ENCODE measurements at places on chromosomes 6 and 20.
A peak's percentile ranks its signal among the peaks of the same experiment; 100 is the strongest.

- DNase-seq = no peak
These were observed 42.4 kb upstream of the GCLC start for GRCh38 chr6:53587291-53587690.

GRCh38 chr20:21190869-21191268, 65.0 kb downstream of the KIZ start:
- DNase-seq = no peak

DNA sequence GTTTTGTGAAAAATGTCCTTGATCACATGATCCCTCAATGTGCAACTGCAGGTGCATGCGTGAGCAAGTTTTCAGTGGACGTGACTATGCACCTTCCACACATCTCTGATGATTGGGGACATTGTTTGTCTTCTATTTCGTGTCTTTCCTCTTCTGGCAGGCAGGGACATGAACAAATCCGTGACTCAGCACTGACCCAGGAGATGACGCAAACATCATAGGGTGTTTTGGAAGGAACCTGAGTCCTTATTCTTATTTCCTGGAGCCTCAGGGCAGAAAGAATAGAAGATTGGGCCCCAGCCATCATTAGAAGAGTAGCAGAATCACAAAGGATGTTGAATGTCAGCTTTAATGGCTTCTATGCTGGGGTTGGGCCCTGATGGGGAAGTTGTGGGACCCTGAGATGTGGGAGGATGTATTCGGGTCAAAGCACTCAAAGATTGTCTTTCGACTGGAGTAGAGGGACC, 11.9 kb upstream of the SIRPD start:
- no peak for DNase-seq

DNA sequence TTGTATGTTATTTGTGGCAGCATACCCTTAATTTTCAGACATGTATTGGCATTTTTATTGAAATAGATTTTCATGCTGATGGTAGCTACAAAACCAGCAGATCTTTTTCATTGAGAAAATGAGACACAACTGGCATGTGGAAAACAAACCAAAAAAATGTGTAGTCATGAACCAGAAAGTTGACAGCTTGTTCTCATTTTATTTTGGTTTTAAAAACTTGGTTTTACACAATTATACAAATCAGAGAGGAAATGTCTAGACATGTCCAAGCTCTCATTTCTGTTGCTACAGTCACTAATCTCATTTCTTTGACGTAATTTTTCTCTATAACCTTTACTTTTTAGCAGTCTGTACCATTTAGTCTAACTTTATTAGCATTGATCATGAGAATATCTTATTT, 85.4 kb downstream of the GRIK2 start:
- no peak for DNase-seq

- DNase-seq = no peak
These were observed 197.0 kb upstream of the RNF217 start for GRCh38 chr6:124765280-124765679.

GRCh38 chr6:29656798-29657197, at the start of gene MOG:
MOG (plus strand) TSS chr6:29657092; CDS start chr6:29657210, 118 bp downstream.
- no peak for DNase-seq

- no peak for DNase-seq
These were observed 520.8 kb downstream of the EPM2A start for GRCh38 chr6:145214570-145214969.

DNA sequence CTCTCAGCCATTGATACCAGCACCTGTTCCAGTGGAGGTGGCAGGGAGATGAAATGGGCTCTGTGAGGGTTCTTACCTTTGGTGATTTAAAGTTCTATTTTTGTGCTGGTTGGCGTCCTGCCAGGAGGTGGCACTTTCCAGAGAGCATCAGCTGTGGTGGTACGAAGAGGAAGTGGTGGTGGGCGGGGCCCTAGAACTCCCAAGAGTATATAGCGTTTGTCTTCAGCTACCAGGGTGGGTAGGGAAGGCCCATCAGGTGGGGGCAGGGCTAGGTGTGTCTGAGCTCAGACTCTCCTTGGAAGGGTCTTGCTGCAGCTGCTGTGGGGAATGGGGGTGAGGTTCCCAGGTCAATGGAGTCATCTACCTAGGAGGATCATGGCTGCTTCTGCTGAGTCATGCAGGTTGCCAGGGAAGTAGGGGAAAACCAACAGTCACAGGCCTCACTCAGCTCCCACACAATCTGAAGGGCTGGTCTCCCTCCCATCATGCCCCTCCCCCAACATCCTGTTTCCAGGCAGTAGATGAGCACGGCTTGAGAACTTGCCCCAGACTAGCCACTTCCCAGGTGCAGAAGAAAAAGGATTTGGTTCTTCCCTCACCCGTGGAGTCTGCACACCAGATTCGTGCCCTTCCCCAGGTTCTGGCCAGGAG, 46.6 kb downstream of the MOXD1 start:
- no peak for DNase-seq

DNA sequence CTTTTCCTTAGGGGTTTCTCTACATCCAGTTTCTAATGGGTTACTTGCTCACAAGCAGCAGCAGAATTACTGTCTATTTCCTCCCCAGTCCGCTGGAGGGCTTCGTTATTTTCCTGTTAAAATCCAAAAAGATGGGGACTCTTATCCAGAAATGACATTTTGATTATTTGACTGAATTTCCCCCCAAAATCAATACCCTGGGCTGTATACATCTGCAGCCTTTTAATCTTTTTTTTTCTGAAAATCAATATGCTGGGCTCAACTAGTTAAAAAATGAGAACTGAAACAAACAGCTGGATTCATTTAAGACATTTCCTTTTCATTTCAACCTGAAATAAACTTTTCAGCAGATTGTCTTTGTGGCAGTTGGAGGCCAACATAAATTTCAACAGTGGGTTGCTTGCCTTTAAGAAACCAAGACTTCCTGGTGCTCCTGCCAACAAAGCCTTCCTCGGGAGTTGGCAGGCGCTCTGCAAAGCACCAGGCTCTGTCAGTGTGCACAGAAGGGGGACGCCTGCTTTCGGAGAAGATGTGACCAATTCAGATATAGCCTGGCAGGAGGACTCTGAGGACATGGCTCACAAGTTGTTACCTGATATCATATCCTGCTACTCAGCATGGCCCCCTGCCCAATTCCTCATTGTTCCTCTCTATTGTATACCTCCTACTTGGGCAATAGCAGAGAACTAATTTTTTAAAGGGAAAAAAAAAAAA, 204.7 kb upstream of the ARG1 start:
- DNase-seq = no peak

DNA sequence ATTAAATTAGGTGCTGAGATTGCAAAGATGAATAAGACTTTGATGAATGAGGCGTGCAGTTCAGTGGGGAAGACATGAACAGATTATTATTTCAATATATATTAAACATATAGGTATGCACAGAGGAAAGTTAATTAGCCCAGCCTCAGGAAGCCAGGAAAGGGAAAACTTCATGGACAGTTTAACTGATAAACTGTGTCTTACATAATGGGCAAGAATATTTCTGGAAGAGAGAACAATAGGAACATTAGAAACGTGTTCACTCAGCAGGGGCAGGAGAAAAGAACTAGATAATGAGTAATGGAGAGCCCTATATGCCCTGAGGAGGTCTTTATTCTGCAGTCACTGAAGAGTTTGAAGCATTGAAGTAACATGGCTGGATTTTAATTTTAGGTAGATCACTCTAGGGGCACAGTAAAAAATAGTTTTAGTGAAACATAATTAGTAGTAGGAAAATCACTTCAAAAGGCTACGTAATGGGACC, 23.6 kb downstream of the CEP57L1 start:
- DNase-seq = no peak

DNA sequence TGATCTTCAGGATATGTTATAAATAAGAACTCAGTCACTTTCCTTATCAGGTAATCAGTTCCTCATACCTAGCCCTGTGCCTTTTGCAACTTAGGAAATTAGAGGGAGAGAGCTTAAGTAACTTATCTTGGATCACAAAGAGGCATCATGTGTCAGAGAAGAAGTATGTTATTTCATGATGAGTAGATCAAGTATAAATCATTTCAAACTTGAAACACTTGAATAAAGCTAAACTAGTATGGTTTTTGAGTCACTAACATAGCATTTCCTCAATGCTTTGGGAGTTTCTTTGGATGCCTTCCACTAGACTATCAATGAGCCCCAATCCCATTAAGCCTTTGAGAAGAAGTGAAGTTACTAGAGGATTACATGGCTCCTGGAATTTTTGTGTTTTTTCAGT, 102.6 kb upstream of the TNFAIP3 start:
- DNase-seq = peak; percentile 39

GRCh38 chr6:123616942-123617341, 19.8 kb downstream of the TRDN start:
- DNase-seq = no peak

- no peak for DNase-seq
These were observed 93.0 kb upstream of the DOK5 start for GRCh38 chr20:54382419-54382818.

GRCh38 chr6:16762268-16762549, 949 bp upstream of the ATXN1 start:
- no peak for DNase-seq

DNA sequence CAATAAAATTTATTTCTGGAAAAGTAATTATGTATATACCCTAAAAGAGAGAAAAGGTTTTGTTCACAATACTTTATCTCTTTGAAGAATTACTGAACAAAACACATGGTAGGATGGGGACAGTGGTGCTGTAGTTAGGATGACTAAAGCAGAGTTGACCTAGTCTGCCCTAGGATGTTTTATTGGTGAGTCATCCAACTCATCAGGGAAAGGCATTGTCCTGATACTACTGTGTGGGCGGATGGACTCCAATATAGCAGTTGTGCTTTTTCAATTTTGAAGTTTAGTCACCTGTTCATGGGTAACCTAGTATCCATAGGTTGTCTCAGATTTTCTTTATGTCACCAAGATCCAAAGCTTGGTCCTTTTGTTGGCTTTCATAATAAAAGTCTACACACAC, 53.3 kb upstream of the EYS start:
- no peak for DNase-seq

DNA sequence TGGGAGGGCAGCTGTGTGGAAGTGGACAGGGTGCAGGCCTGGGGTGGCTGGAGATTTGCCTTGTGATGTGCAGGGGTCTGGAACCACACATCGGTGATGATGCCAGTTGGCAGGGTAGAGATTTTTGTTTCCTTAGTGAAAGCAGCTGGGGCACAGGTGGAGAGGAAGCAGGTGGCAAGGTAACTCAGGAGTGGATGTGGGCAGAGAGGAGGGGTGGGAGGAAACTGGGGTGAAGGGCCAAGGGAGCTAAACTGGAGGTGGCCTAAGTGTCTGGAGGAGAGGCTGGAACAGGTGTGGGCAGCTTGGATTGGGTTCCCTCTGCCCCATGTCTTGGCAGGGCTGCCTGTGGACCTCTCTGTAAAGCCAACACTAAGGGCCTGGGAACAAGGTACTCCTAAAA, 4.7 kb upstream of the SCUBE3 start:
- no peak for DNase-seq

DNA sequence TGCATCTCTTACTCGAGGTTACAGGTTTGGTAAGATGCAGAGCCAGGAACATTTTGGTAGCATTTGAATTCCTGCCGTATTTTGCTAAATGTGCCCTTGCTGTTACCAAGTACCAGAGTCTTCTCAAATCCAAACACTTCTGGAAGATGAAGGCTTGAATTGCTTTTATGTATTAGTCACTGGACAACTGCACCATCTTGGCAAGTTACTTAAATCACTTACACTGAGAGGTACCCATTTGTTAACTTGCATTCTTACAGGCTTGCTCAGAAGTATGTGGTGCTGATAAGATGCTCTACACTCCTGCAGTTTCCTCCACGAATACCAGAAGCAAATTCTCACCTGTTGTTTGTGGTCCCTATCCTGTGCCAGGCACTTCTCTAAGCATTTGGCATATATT, 12.7 kb downstream of the IL22RA2 start:
- DNase-seq = no peak

DNA sequence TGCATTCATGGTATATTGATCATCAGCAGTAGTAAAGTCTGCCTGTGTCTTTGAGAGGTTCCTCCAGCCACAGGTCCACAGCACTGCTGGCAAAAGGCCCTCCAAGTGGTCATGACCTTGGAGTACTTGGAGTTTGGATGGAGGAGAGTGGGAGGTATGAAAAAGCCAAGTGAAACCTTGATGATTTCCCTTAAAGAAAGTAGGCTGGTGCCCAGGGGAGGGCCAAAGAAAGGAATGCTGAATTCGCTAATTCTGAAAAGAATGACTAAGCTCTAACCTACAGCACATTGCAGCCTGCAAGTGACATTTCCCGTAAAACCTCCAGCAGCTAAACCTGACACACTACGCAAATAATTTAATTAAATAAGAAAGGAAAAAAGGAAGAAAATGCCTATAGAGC, 223.4 kb upstream of the TAB2 start:
- DNase-seq = peak; percentile 56

DNA sequence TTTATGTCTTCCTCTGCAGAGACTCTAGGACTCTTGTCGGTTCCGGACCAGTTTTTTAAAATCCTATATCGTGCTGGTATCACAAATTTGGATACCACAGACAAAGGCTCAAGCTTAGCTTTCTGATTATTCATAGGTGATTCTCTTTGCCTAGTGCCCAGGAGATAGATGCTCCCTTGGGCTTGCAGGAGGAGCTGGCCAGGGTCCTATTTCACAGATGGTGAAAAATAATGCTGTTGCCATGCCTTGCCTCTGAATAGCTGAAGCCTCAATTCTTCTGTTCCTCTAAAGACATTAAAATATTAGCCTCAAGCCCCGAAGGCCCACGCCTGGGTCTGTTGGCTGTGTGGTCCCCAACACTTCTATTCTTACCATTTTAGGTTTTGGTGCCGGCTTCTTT, 123.9 kb upstream of the BACH2 start:
- DNase-seq = no peak

- DNase-seq = peak; percentile 21
These were observed 52.3 kb upstream of the L3MBTL3 start for GRCh38 chr6:129966125-129966524.

DNA sequence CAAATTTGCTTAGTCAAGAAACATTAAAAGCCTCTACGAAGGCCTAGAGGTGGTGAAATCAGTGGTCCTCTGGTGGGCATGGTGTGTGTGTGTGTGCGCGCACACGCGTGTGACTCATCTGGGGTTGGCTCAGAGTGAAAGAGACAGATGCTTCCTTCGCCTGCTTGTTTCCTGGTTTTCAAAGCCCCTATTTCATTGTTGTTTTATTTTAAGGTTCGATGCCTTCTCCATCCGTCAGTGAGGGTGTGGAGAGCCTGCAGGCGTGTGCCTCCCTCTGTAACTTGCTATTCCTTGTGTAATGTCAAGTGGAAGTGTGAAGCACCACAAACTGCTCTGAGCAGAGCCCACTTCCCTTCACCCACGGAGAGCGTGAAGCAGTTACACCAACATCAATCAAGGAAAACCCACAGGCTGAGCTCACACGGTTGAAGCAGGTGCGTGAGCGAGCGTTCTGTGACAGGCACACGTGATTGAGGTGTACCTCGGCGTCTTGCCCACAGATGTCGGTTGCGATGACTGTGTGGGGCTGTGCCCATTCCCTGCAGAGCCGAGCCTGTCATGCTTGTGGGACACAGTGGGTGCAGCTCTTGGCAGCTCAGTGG, 233.9 kb downstream of the PRL start:
- no peak for DNase-seq

DNA sequence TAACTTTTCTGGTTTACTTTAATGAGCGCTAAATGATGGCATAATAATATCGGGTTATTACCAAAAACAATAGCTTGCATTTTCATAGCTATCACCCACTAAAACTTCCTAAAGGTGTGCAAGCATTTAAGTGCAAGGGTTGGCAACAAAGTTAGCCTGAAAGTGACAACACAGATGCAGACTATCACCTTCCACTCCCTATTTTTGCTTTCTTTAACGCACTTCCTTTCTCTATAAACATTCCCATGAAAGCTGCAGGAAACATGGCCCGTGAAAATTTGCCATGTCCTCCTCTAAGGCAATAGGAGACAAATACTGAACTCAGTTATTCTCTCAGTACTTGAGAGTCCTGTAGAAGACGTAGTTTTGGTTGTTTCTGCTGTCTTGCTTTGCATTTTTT, 2.7 kb downstream of the MYCT1 start:
- DNase-seq = no peak

All from retinal pigment epithelial cell (primary cell).